Pancreas (tissue), 10 donors: ENCODE measurements at places on chromosomes 3 and 15.

- no peak for DNase-seq
Measured at GRCh38 chr3:152438181-152438580, 169.5 kb downstream of the MBNL1 start.

DNA sequence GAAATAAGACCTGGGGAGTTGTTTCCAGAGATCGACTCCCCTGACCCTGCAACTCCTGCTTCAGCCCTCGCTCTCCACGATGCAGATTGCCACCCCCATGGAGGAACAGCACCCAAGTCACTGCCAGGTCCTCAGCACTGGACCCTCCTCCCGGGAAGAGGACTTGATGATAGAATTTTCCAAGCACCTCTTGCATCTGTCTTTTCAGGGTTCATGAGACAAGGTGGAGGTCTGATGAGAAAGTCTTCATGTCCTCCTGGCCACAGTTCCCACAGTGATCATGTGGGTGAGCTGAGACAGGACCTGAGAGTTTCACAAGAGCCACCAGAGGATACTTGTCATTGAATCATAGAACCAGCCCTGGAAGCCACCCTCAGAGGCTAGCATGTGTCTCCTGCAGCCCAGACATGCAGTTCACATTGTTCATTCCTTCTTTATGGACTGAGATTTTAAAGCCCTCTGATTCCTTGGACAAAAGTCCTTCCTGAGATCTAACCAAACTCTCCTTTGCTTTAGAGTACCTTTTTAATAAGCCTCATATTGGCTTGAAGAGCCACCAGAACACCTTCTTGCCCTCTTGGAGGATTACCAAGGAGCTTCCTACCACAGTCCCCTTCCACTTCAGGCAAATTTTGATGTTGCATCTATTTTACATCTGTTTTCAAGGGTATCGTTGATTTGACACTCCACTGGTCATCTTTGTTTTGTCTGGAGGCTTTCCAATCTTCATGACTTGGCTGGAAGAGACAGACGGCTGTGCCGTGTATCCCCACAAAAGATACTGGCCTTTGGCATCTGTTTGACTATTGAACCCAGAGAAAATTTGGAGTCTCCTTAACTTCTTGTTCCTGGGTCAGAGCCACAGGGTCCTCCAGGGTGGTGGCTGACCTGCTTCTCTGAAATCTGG, 224.8 kb upstream of the BHLHE40 start:
- no peak for DNase-seq

- DNase-seq = no peak
Measured at GRCh38 chr3:127801731-127802313, 20.5 kb downstream of the MGLL start.

GRCh38 chr3:58206406-58207011, 4.3 kb downstream of the DNASE1L3 start:
- DNase-seq = no peak
